ENCODE measurements at places on chromosomes 12 and 14.

- no peak for DNase-seq
These were observed 192.8 kb upstream of the AMIGO2 start for GRCh38 chr12:47272412-47273190.

DNA sequence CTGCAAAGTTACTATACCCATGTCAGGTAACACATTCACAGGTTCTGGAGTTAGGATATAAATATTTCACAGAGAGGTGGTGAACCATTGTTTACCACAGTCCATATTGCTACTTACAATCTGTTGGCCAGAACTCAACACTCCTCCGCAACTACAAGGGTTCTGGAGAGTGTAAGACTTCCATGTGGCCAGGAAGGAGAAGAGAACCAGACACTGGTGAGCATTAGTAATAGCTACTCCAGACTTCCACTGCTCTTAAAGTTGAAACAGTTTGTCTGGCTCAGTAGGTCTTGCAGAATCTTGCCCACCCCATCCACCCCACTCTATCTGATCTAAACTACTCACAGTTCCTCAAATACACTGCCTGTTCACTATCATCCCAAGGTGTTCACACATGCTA lies 369.6 kb downstream of the DUSP6 start:
- no peak for DNase-seq

DNA sequence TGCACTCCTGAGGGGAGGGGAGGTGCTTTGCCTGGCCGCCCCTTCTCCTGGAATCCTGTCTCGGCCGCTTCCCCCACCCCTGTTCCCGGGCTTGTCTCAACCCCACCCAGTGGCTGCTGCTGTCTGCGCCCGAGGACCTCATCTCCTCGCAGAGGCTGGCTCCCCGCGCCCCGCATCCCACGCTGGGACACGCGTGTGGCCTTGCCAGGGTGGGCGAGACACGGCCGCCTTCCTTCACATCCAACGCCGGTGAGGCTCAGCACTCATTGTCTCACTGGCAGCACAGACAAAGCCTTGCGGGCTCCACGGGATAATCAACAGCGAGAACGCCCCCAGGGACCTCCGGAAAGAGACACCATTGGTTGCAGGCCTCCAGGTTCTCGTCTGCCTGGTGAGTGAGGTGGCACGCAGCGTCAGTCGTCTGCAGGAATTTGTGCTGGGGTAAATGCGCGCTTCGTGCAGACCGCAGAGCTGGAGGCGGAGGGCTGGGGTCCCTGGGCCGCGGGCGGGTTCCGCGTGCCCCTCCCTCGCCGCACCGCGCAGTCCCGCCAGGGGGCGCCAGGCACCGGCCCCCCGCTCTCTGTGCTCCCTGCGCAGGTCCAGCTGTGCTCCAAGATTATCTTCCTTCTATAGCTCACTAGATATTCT lies 26.8 kb downstream of the CCDC177 start:
- no peak for DNase-seq

DNA sequence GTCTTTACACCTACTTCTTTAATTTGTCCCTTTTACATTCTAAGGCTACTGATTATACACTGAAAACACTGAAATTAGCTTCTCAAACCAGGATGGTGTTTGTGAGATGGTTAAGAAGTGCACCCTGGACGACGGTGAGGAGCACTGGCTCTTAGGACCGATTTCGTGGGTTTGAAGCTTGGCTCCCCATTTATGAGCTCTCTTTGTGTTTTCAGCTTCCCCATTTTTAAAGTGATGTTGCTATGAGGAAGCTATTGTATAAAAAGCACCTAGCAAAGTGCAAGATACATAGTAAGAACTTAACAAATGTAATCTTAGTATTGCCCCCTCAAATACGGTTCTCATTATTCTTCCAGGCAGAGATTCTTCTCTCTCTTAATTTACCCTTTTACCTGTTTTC lies 4.7 kb downstream of the NFYB start:
- no peak for DNase-seq

DNA sequence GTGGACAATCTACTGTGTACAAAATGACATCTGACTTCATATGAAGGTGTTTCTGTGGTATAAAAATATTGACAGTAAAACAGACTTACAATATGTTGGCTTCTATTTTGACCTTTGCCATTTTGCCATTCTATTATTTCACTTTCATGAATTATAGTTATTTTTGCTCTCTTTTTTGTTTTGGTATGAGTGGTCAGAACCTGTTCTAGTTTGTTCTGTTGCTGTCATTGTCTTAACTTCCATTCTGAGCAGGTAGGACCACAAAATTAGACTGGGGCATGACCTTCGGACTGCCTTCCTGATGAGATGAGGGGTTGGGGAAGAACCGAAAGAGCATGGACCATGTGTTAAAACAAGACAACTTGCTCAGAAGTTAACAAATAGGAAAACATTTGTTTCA lies 36.5 kb upstream of the IFNG-AS1 start:
- DNase-seq: no peak

DNA sequence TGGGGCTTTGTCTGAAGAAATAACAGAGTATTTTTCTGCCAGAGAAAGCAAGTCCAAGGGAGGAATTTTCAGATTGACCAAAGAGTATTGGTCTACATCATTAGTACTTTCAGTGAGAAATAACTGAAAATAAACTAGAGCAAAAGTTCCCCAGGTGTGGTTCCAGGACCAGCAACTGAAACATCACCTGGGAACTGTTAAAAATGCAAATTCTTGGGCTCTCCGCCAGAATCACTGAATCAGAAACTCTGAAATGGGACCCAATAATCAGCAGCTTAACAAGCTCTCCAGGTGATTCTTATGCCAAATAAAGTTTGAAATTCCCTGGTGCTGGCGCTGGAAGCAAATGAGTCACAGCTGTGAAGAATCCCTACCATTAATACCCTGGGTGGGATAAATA lies 52.1 kb downstream of the EIF2S3B start:
- peak; percentile 37 for DNase-seq

GRCh38 chr12:2222691-2223090 lies 169.9 kb downstream of the CACNA1C start:
- DNase-seq: no peak

DNA sequence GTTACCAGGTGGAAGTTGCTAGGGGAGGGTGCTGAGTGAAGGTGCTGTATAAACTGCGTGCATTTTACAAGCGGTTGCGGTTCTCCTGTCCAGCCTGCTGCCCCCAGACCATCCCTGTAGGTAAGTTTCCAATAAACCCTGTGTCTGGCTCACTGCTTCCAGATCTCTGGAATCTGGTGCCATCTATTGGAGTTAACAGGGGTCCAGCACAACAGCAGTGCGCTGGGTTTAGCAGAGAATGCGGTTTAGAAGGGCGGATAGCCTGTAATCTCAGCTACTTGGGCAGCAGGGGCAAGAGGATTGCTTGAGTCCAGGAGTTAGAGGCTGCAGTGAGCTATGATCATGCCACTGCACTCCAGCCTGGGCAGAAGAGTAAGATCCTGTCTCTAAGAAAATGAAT lies 4.9 kb downstream of the AACS start:
- no peak for DNase-seq

DNA sequence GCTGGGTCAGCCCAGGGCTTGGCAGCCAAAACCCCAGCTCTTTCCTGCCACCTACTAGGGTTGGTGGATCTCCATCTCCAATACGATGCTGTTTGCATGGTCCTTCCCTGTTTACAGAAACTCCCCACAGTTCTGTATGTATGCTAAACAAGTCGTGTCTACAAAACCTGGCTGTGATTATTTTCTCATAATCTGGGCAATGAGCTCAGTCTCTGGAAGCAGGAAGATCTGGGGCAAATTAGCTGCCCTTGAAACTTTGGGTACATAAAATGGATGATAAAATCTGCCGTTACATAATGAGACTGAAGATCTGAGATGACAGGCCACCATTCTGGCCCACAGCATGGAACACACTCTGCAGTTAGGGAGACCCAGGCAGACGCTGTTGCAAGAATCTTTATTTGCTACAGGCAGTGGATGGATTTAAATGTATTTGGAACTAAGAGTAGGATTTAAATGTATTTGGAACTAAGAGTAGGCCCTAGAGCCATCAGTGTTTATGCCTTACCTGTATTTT lies 31.7 kb downstream of the ACADS start:
- no peak for DNase-seq

DNA sequence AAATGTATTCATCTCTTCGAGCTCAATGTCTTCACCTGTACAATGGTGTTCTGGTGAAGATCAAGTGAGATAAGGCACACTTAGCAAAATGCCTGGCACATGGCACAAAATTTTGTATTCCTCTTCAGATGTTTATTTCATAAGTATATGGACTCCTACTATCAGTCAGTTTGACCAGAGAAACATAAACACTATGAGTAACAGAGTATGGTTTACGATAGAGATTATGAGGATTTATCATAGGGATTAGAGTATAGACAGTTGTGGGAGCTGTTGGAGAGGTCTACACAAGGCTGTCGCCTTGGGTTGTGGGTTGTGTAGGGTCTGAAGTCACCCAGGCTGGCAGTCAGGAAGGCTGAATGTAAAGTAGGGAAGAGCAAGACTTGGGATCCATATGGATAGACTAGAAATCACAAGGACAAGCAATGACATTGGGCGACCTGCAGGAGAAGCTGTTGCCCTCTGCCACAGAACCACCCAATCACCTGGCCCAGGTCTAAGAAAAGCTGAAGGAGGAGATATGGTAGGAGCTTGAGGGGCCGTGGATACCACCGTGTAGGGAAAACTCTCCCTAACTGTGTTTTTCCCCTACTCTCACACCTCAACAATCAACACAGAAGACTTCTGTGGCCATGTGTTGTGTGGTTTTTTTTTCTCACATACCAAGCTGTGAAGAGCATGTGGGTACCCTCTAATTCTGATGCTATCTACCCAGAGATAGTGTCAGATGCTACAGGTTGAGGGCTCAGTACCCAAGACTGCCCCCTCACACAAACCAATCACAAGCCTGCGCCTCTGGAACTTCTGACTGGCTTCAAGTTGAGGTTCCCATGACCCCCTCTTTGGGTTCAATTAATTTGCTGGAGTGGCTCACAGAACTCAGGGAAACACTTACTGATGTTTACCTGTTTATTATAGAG lies 27.2 kb upstream of the RESF1 start:
- no peak for DNase-seq

GRCh38 chr14:30648471-30648870 lies 26.4 kb downstream of the SCFD1 start:
- DNase-seq: peak; percentile 3

GRCh38 chr14:102831163-102831804 lies 54.0 kb downstream of the TRAF3 start:
- no peak for DNase-seq

GRCh38 chr12:71426300-71427047 lies 13.1 kb upstream of the LGR5 start:
- DNase-seq: no peak

DNA sequence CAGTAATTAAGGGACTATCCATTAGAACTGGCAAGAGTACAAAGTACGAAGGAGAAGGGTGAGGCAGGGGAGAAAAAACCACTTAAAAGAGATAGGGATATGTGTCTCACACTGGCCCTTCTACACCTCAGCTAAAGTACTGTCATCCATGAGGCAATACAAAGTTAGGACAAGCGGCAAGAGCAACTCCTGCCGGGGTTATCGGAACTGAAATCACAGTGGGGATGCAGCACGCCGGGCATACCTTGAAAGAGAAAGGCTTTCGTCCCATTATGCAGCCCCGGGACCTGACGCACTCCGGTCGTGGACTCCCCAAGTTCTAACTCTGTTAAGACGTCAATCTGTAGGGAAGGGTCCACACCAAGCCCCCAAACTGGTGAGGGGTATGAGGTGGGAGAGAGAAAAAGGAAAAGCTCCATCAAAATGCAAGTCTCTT lies 1.1 kb downstream of the NELL2 start:
- DNase-seq: no peak

DNA sequence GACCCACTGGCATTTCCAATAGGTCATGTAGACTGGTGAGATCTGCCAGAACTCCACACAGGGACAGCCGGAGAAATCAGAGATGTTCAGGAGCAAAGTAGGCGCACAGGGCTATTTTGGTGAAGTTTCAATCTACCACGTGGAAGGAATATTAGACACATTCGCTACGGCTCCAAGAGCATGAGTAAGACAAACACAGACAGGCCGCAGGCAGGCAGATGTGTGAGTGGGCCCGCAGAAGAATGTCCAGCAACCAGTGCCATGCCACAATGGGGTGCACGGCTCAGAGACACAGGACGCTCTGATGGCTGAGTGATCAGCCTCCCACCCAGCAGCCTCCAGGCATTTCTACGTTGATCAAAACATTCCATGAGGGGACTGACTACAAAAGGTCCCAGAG lies 10.4 kb downstream of the SLC15A4 start:
- DNase-seq: no peak

DNA sequence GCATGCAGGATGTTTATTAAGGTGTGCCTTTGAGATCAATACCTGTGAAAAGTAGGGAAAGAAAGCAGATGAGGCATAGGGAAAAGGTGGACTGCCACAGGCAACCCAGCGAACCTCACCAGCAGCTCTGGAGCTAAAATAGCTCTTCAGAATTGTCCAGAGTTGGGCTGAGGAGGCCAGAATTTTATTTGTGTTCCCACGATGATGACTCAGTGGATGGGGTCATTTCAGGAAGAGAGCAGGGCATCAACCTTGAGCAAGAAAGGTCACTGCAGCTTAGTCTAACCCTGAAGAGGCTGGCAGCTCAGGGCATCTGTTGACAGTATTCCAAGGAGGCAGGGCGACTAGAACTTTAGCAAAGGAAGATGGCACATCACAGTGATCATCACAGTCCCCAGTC lies 696.1 kb downstream of the DIO2 start:
- no peak for DNase-seq

- DNase-seq: peak; percentile 67
These were observed 16.7 kb downstream of the KMT2D start for GRCh38 chr12:49043856-49044258.

DNA sequence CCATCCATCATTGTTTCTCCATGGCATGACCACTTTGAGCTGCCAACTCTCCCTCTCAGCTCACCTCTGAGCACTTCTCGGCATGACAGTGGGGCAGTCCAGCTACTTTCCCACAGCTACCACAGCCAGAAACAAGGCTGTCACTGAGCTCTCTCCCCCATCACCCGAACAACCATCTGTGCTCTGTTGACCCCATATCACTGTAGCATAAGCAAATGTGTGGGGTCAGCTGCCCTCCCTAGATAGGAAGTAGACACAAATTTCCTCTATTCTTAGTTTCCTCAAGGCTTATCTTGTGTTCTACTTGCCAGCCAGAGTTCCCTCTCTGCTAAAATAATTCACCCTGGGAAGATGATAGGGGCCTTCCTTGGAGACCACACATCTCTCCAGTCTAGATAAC lies 82.6 kb upstream of the FUT8 start:
- no peak for DNase-seq

DNA sequence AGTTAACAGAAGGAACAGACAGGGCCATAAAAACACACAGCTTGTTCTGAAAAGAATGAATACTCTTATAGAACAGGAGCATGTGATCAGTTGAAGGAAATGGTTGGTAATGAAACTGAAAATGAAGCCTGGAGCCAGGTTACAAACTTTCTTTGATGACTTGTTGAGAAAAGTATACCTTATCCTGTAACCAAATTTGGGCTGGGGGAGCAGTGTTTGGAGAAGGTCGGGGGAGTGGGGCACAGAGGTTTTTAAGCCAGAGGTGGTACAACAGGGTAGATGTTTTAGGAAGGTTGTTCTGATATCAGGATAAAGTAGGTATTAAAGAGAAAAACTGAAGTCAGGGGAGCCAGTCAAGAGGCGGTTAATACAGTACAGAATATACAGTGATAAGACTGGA lies 8.2 kb downstream of the GOLT1B start:
- no peak for DNase-seq

GRCh38 chr12:2588345-2588744 lies 206.4 kb upstream of the FKBP4 start:
- no peak for DNase-seq

GRCh38 chr14:34049790-34050189 lies 98.9 kb upstream of the EGLN3 start:
- DNase-seq: no peak
